ENCODE measurements at places on chromosomes 12 and 14.
A peak's percentile ranks its signal among the peaks of the same experiment; 100 is the strongest.

- DNase-seq, result no peak
These were observed 395.8 kb upstream of the FBXO33 start for GRCh38 chr14:39827901-39828655.

DNA sequence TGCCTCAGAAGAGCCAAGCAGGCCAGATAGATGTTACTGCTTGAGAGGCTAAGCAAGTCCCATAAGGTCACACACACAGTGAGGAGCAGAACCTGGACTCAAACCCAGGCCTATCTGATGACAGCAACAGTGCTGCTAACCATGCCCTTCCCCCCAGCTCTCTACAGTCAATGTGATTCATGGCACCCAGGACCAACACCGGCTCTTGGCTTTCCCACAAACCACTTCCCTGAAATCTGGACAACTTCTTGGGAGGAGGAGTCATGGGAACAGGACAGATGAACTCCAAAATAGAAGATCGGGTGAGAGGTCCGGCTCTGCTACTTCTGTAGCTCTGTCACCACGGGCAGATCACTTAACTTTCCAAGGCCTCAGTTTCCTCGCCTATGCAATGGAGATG, 716 bp upstream of the PTGDR start:
- no peak for DNase-seq

DNA sequence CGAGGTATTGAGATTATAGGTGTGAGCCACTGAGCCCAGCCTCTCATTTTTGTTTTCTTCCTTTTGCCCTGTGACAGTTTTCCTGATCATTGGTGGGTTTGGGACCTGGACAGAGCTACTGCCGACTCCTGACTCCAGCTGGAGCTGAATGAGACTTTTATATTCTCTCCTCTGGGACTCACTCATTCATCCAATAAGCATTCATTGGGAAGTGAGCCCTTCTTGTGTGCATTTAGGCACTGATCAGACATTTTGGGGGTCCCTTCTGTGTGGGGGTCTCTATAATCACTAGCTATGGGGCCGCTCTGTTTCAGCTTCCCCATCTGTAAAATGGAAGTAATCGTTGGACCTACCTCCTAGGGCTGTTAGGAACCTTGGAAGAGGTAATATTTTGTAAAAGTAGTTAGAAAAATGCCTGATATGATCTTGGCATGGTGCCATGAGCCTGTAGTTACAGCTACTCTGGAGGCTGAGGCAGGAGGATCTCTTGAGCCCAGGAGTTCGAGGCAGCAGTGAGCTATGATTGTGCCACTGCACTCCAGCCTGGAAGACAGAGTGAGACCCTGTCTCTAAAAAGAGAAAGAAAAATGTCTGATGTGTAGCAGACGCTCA, 7.2 kb downstream of the SH2B3 start:
- DNase-seq, result no peak

GRCh38 chr12:24728366-24728765, 220.5 kb downstream of the BCAT1 start:
- DNase-seq, result no peak

- DNase-seq, result no peak
These were observed 176.8 kb downstream of the TBX5 start for GRCh38 chr12:114229150-114229549.

GRCh38 chr12:101733166-101733565, 6.1 kb downstream of the SYCP3 start:
- no peak for DNase-seq

DNA sequence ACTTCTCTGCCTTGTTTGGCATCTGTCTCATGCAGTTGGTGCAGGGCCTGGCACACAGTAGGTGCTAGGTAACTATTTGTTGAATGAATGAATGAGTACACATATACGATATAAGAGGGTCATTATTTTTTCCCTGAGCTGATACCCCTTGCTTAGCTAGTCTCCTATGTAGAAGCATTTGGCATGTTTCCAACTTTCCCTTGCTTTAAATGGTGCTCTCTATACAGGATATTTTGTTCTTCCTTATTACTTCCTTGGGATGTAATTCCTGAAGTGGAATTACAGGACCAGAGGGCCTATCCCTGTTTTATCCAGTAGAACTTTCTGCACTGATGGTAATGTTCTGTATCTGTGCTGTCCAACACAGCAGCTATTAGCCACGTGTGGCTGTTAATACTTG, 250.1 kb upstream of the PWP1 start:
- DNase-seq, result no peak

DNA sequence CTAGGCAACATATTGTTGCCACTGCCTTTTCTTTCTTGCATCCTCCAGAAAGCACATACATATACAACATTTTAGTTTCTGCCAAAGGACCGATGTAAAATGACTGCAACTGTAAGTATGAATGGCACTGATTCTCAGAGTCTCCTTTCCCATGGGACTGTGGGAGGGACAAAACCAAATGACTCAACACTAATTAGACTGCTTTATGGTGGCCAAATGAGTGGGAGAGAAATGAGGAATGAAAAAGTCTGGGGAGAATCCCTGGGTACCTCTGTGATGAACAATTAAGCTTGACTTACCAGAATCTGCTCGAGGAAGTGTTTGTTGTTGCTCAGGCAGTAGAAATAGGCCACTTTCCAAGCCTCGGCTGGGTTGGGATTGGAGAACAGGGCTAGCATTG, 10.1 kb downstream of the ZFYVE26 start:
- no peak for DNase-seq

- DNase-seq, result no peak
These were observed 26.6 kb upstream of the GTF2A1 start for GRCh38 chr14:81247271-81247766.

- DNase-seq, result no peak
These were observed 71.9 kb upstream of the METAP2 start for GRCh38 chr12:95402096-95402495.

GRCh38 chr12:32148372-32148771, 41.7 kb downstream of the BICD1 start:
- DNase-seq, result no peak

DNA sequence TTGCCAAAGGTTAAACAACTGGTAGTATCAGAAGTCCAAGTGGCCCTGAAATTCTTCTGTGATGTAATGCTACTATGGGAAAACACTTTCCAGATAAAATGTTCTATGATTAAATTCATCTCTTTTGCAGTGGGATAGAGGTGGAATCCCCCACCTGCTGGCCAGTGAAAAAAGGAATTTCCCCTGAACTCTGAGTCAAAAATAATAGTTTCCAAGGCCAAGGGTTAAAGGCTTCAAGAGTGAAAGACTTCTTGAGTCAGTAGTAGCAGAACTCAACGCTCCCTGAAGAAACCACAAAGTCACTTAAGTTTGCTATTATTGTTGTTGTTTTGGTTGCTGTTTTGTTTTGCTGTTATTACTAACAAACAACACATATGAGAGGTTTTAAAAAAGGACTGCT, 330.8 kb downstream of the SOX5 start:
- DNase-seq, result no peak

GRCh38 chr14:50954811-50955372, 10.6 kb upstream of the PYGL start:
- DNase-seq, result no peak

GRCh38 chr14:104521816-104522745, 57.5 kb upstream of the C14orf180 start:
- DNase-seq, result no peak

- DNase-seq, result no peak
These were observed 275.4 kb downstream of the TRHDE start for GRCh38 chr12:72547573-72547972.

GRCh38 chr14:104140213-104140462, 1.8 kb downstream of the KIF26A start:
- no peak for DNase-seq

DNA sequence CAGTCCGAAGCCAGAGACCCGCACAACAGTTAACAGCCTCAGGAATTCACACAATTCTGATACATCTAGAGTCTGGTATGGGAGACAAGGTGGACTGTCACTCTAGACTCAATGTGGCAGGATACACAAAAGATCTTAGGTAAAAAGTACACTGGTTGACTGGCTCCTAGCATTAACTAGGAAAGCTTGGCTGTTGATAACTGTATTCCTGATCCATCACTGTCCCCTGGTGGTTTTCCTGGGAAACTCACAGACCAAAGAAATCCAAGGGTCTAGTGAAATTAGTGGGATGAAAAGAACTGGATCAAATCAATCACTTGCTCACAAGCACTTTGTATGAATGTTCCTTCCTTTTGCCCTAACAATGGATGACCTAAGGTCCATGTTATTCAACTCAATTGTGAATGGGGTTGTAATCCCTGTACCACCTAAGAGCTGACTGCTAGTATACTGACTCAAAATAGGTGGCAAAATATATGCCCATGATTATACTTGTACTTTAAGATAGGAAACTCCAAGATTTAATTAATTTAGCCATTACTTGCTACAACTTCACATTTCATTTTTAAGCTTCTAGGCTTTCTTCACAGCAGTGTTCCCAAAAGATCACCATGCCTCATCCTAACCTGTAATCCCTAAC, 14.0 kb downstream of the NPC2 start:
- no peak for DNase-seq

GRCh38 chr14:50675597-50675996, 7.5 kb upstream of the SAV1 start:
- DNase-seq, result no peak

GRCh38 chr14:73591690-73592449, at the start of gene ACOT4:
ACOT4 (plus strand) TSS chr14:73591873; CDS start chr14:73591960, 87 bp downstream.
- peak; percentile 57 for DNase-seq

DNA sequence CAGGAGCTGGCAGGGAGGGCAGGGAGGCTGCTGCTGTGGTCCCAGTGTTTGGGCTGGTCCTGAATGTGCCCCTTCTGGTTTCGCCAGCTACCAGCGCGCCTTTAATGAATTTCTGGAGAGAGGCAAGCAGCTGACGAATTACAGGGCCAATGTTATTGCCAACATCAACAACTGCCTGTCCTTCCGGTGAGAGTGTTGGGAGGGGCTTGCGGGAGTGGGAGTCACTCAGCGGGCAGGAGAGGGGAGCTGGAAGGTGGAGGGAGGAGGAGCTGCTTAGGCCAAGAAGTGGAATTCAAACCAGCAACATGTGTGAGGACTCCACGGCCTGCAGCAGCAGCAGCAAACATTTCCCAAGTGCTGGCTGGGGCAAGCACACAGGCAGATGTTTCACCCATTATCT, 7.7 kb downstream of the TNFAIP2 start:
- DNase-seq, result no peak

- DNase-seq, result no peak
These were observed 1.0 kb downstream of the PRPF39 start for GRCh38 chr14:45084946-45085346.

- no peak for DNase-seq
These were observed 335.1 kb upstream of the OR4E1 start for GRCh38 chr14:22008766-22009165.

GRCh38 chr12:7068240-7068993, 7.9 kb downstream of the C1S start:
- no peak for DNase-seq

DNA sequence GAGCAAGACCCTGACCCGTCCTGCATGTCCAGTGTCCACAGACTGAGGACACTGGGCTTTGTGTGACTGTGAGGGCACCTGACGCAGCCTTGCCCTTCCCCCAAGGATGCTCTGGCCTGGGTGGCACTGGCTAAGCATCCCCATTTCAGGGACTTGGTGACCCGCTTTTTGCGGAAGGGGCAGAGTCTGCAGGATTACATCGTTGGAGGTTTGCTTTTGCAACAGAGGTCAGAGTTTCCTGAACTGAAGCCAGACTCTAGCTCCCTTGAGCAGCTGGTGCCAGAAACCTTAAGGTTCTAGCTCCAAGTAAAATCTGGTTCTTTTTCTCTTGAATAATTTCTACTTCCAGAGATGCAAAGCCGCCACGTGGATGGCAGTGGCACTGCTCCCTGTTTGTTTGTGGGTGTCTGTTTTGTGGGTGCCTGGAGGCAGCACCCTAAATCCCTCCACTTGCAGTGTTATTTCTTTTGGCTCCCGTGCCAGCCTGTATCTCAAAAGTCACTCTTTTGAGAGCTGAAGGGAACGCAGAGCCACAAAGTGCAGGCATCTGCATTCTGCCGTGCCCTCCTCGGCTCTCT, 184.7 kb downstream of the TSPAN9 start:
- DNase-seq, result no peak

DNA sequence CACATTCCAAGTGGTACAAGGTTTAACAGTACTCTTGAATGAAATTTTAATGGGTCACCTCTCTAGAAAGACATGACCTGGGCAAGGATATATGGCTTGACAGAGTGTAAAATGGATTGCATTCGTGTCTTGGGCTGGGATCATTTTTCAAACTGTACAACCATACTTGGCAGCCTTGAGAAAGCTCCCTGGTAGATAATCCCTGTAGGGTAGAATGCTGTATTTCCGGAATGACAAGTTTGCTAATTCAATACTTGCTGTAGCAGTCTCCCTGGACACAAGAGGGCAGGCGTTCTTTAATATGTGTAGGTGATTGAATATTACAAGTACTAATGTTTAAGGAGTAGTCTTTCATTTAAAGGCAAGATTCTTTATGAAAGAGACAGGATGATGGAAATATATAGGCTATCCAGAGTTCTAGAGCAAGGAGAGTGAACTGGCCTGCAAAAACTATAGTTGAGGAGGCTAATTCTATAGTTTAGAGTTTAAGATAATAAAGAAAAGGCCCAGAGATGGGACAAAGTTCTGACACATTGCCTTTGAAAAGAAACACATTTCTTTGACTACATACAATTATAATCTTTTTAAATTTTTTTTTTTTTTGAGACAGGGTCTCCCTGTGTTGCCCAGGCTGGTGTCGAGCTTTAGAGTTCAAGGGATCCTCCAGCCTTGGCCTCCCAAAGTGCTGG, 53.4 kb downstream of the PLBD1 start:
- no peak for DNase-seq

- DNase-seq, result no peak
These were observed 117.7 kb downstream of the LMNTD1 start for GRCh38 chr12:25435431-25435830.

DNA sequence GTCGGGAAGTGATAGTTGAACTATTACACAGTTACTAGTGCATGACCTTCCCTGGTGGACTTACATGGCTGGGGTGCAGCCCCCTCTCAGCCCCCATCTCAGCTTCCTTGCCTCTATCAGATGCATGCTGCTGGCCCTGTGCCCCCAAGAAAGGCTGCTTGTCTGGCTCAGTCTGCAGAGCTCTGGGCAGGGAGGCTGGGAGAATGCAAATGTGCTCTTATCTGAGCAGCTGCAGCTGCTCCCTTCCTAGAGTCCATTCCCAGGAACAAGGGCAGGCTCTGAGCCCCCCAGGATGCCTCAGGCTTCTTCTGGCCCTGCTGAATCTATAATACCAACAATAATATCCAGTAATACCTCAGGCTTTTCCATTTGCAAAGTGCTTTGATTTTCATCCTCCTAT, 218.1 kb upstream of the SRRM4 start:
- no peak for DNase-seq

DNA sequence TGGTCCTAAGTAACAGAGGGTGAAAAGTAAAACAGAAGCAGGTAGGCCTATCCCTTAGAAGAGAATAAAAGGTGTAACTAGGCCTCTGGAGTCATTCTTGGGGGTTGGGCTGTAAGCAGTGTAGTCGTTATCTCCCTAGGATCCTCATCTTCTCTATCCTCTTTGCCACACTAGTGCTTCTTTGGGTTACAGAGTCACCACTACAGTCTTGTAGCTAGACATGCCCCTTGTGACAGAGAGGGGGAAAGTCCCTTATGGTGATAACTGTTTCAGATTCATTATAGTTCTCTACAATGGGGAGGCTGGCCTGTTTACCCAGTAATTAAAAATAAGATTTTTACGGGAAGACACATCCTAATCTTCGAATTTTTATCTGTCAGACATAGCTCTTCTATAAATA, 16.4 kb upstream of the SRP54 start:
- peak; percentile 7 for DNase-seq
